KG1 (cell line): ENCODE measurements at places on chromosomes 7 and 10.

DNA sequence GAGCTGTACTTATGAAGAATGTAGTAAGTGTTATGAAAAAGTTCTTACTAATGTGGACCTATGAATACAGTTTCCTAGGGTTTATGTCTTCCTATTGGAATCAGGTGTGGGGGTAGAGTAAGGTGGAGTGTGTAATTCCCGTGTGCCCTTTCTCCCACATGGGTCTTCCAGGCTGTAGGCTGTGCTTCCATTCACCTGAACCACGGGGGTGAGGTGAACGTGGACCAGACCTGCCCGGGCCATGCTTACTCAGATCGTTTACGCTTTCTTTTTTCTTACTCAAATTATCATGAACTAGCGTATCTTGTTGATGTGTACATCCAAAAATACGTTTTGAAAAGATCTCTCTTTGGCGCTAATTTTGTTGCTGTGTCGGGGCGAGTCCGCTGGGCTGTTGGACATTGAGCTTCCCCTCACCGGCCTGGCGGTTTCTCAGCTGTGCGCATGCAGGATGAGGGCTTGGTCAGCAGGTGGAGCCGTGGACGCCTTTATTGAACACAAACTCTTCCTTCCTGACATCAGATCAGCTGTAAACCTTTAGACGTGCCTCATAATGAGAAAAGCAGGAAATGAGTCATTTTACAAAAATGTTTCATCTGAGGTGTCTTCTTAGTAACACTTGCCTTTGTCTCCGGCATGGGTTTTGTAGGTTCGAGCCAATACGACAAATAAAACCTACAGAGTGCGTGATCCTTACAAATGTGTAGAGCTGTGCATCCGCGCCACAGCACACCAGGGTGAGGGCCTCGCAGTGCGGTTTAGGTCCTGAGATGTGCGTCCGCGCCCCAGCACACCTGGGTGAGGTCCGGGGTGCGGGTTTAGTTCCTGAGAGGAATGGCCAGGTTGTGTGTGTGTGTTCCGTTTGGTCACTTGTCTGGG, 53.8 kb downstream of the WDR37 start:
- peak; percentile 34 for DNase-seq

GRCh38 chr7:41133690-41134299, 569.1 kb downstream of the INHBA start:
- DNase-seq = peak; percentile 6

GRCh38 chr7:112279042-112279441, 72.5 kb downstream of the ZNF277 start:
- DNase-seq = no peak

GRCh38 chr10:1950803-1951495, 213.6 kb upstream of the ADARB2 start:
- DNase-seq = no peak

- no peak for DNase-seq
These were observed 374.6 kb downstream of the THSD7A start for GRCh38 chr7:11457419-11457818.

DNA sequence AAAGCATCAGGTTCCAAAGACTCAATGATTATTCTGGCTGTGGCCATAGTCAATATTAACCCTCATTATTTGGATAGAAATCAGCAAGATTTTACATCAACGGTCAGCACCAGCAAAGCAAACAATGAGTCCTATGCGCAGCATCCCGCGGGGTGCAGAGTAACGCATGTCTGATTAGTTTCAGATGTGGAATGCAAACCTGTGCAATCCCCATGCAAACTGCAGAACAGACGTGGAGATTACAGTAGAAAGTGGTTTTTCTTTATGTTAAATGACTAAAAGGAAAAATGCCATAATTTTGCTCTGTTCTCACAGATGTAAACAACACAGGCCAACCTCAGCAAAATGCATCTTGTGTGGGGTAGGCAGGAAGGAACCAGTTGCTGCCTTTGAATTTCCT, 258.1 kb upstream of the GRB10 start:
- no peak for DNase-seq

DNA sequence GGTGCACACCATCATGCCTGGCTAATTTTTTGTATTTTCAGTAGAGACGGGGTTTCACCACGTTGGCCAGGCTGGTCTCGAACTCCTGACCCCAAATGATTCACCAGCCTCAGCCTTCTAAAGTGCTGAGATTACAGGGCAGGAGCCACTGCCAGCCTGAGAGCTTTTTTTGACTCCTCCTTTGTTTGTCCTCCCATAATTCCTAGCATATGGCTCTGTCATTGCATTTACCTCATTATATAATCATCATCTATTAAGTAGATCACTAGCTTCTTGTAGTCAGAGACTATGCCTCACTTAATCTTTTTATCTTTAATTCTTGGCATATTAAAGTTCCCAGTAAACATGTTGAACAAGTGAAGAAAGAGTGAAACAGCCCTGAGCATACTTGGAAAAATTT, 82.1 kb downstream of the CPEB3 start:
- DNase-seq = no peak

GRCh38 chr7:1607696-1608095, 37.9 kb upstream of the PSMG3 start:
- DNase-seq = no peak

- no peak for DNase-seq
These were observed 153.7 kb upstream of the NPVF start for GRCh38 chr7:25381818-25382589.

GRCh38 chr7:44995555-44996493, 4.2 kb upstream of the CCM2 start:
- DNase-seq = no peak

- DNase-seq = no peak
These were observed 259.6 kb upstream of the SEMA3E start for GRCh38 chr7:83908526-83908925.

DNA sequence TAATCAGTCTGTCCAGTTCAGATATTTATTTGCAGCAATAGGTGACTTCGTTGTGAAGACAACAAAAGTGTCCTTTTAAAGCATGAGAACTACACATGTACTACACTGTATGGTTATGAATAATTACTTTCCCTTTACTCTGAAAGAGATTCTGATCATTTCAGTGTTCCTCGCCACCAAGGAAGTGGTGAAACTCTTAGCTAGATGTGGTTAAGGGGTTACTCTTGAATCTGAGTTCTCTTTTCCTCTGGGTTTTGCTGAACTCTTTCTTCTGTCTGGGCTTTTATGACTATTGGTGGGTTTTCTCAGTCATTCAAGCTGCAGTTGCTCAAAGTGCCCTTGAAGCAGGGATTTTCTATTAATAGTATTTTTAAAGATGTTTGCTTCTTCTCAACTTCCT, 127.9 kb upstream of the SEM1 start:
- DNase-seq = no peak

GRCh38 chr10:76305930-76306615, 874.6 kb downstream of the LRMDA start:
- DNase-seq = no peak

DNA sequence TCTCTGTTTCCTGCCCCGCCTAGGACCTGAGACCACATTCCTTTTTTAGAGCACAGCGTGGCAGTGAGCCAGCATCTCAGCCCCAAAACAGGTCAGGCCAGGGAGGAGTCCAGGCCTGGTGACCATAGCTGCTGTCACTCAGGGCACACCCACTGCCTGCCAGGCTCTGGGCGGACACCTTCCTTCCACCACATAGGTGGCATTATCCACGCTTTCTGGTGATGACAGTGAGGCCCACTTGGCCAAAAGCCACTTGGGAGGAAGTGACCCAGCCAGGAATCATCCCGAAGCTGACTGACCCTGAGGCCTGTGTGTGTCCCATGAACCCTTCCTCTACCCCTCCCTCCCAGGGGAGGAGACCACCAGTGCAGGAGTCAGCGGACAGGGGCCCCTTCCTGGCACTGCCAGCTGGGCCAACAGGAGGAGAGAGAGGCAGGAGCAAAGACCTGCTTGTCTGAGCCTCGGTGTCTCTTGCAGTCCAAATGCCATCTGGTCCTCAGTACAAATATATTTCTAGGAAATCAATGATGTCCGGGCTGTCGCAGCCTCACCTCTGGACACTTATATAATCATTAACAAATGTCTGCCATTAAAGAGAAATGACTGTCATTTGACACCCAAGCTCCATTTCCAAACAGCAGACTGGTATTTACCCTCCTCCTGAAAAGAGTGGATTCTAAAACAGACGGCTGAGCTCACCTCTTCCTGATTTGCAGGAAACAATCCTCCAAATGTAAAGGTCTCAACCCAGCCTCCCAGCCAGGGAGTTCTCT, 63.0 kb downstream of the ABRAXAS2 start:
- DNase-seq = no peak

DNA sequence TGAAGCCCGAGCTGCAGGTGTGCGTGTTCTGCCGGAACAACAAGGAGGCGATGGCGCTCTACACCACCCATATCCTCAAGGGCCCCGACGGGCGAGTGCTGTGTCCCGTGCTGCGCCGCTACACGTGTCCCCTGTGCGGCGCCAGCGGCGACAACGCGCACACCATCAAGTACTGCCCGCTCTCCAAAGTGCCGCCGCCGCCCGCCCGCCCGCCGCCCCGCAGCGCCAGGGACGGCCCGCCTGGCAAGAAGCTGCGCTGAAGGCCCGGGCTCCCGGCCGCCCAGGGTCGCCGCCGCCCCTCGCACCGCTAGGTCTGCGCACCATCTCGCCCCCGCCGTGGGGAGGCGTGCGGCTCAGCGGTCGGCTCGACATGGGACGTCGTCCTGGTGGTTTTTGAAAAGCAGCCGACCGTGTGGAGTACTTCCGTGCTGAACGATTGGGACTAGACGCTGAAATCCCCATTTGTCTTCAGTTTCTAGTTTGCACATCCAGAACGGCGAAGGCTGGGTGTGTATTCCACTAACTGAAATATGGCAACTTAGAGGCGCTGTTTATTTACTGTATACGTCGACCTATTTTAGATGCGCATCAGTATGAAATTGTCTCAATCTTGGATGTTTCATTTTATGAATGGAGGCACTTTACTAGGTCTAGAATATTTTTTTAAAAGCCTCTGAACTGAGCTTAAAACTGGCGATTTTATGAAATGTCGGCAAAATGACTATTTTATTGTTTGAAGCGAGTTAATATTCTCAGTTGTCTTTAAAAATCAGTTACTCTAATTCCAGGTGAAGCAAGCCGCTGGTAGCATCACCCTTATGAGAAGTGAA, 1.1 kb downstream of the NANOS1 start:
- DNase-seq = no peak

- DNase-seq = no peak
These were observed 35.0 kb downstream of the GNA12 start for GRCh38 chr7:2808891-2809665.

DNA sequence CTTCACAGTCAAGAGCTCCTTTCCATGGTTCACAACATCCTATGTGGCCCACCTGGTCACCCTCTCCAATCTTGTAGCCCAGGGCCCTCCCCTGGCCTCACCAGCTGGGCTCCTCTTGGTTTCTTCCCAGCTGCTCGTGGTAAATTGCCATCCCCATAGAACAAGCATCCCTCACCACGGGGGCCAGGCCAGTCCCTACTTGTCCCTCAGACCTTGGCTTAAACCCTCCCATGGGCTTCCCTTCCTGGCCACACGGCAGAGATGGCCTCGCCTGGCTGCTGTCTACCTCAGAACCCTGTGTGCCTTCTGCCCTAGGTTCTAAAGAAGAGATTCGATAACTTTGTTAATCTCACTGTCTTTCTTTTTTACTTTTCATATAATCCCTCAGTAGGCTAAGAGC, 153.3 kb upstream of the TCERG1L start:
- DNase-seq = no peak

DNA sequence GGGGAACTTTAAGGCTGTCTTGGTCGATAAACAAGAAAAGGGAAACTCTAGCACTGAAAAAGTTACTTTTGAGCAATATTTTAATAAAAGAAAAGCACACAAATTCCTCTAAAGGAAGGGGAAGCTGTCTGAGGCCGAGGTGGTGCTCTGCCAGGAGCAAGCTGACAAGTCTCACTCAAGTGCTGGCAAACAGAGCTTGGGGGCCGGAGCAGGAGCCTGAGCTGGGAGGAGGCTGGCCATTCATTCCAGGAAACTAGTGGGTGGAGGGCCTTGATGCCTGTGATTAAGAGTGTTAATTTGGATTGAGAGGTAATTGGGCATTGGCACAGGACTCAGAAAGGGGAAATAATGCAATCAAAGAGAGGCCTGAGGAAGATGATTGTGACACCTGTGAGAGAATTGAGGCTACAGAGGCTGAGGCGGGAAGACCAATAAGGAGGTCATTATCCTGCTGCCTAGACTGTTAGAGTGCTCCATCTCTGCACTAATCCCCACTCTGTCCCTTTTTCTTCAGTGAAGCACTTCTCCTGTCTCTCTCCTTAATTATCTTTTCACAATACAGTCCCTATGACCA, 154.9 kb upstream of the COL1A2 start:
- DNase-seq = no peak

- DNase-seq = no peak
These were observed 6.2 kb downstream of the AVL9 start for GRCh38 chr7:32501522-32501921.

GRCh38 chr10:68899186-68899745, 1.8 kb upstream of the DDX50 start:
- DNase-seq = no peak

DNA sequence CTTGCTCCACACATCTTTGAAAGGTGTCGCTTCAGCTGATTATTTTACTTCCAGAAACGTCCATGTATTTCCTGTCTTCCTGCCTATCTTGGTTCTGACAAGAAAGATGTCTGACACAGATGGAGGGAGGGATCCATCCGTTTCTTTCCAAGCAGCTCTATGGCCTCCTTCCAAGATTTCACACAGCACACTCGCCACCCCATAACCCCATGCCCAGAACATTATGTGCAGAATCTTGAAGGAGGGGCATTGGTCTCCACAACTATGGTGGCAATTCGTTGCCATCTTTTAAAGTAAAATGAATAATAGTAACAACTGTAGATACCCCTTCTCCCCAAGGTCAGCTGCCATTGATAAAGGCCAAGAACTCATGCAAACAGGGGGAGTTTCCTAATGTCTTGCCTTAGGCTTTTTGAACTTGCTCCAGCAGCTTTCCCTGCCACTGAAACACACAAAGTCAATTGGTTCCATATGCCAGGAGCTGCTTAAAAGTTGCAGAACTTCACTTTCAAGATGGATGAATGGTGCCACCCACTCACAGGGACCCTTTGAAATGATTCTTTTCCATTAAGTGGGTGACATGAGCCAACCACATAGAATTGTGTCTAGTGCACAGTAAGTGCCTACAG, 60.0 kb downstream of the VSTM4 start:
- DNase-seq = no peak

DNA sequence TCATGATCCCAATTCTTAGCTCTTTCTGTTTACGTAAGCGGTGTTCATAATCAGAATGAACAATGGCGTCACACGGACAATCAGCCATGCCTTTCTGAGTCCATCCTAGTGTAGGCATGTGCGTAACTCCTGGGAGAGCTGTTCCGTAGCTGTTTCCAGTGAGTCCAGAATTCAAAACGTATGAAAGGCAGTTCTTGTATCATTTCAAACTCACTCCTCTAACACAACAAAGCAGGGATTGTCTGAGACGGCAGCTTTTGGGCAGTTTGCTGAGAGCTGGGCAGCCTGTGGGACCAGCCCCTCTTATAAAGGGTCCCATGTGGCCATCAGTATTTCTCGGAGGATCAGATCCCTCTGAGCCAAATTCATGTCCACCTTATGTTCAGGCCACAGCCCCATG, 43.4 kb downstream of the PSPH start:
- DNase-seq = no peak
